A549 treated with Hydrocortisone at 1 μM for 4 hours (cell line): ENCODE measurements at places on chromosomes 4 and X. TPM values are rescaled to one million over a fixed set of nuclear protein-coding genes. Genes with fewer than 3 reads are reported as not detected.

CXCL13 gene
- not detected in 5 replicates for total RNA-seq

SYTL5 gene
- 0.27 to 0.35 TPM (median 0.32 TPM) in 5 replicates for total RNA-seq

ACE2 gene
- total RNA-seq = 0.05 to 0.06 TPM in 2 of 5 replicates, not detected in the others

MSX1 gene
- total RNA-seq = 5.3 to 8.9 TPM (median 8.6 TPM) in 5 replicates

POU3F4 gene
- not detected in 5 replicates for total RNA-seq

PCDH7 gene
- total RNA-seq = 0.07 to 0.31 TPM (median 0.08 TPM) in 5 replicates

GPRIN3 gene
- total RNA-seq = 1.2 to 2.5 TPM (median 2.2 TPM) in 5 replicates

NAP1L5 gene
- total RNA-seq = 2.0 to 2.4 TPM (median 2.3 TPM) in 5 replicates

F8A3 gene
- total RNA-seq = 0.53 to 1.2 TPM (median 0.91 TPM) in 5 replicates

TNMD gene
- total RNA-seq = not detected in 5 replicates

AMTN gene
- not detected in 5 replicates for total RNA-seq

NFXL1 gene
- 4.9 to 7.6 TPM (median 5.9 TPM) in 5 replicates for total RNA-seq

FAM90A26 gene
- total RNA-seq = not detected in 5 replicates

MTTP gene
- 0.09 TPM in 1 of 5 replicates, not detected in the others for total RNA-seq

MAGEA12 gene
- 0.09 to 0.22 TPM (median 0.14 TPM) in 5 replicates for total RNA-seq

CYP4V2 gene
- total RNA-seq = 2.7 to 3.8 TPM (median 3.0 TPM) in 5 replicates

JAKMIP1 gene
- total RNA-seq = 0.05 TPM in 1 of 5 replicates, not detected in the others

ARMCX1 gene
- 0.22 to 0.61 TPM (median 0.48 TPM) in 5 replicates for total RNA-seq

POF1B gene
- total RNA-seq = 2.0 to 2.9 TPM (median 2.3 TPM) in 5 replicates

CT45A3 gene
- total RNA-seq = 0.26 TPM in 1 of 5 replicates, not detected in the others

LEF1 gene
- 0.08 to 0.24 TPM (median 0.16 TPM) in 4 of 5 replicates, not detected in the other for total RNA-seq

UGT2B17 gene
- total RNA-seq = not detected in 5 replicates

DMP1 gene
- total RNA-seq = not detected in 5 replicates

ATP2B3 gene
- total RNA-seq = 0.05 to 0.31 TPM (median 0.12 TPM) in 5 replicates

HELT gene
- not detected in 5 replicates for total RNA-seq

IQCM gene
- total RNA-seq = not detected in 5 replicates

TEX13C gene
- not detected in 5 replicates for total RNA-seq

HDAC6 gene
- total RNA-seq = 25.3 to 30.4 TPM (median 28.9 TPM) in 5 replicates

ANKRD50 gene
- 3.4 to 7.5 TPM (median 5.6 TPM) in 5 replicates for total RNA-seq

BRCC3 gene
- 23.9 to 31.6 TPM (median 26.7 TPM) in 5 replicates for total RNA-seq

MAGEA1 gene
- total RNA-seq = 0.05 to 0.09 TPM (median 0.06 TPM) in 4 of 5 replicates, not detected in the other

PABPC1L2B gene
- not detected in 5 replicates for total RNA-seq

SH2D1A gene
- total RNA-seq = not detected in 5 replicates

AMBN gene
- not detected in 5 replicates for total RNA-seq

RPS6KA6 gene
- 4.5 to 7.1 TPM (median 5.5 TPM) in 5 replicates for total RNA-seq

BRS3 gene
- total RNA-seq = not detected in 5 replicates

USP26 gene
- not detected in 5 replicates for total RNA-seq

NXF2B gene
- 0.09 TPM in 1 of 5 replicates, not detected in the others for total RNA-seq

MTNR1A gene
- 0.33 to 0.60 TPM (median 0.43 TPM) in 5 replicates for total RNA-seq

HSD17B13 gene
- 0.05 to 0.08 TPM in 2 of 5 replicates, not detected in the others for total RNA-seq

MAP7D2 gene
- 5.2 to 6.7 TPM (median 5.9 TPM) in 5 replicates for total RNA-seq

VAMP7 gene
- total RNA-seq = 26.0 to 36.0 TPM (median 31.3 TPM) in 5 replicates

USO1 gene
- total RNA-seq = 18.8 to 31.8 TPM (median 23.2 TPM) in 5 replicates

PABPC5 gene
- total RNA-seq = 0.03 TPM in 1 of 5 replicates, not detected in the others

DCAF4L1 gene
- 0.08 to 0.14 TPM (median 0.10 TPM) in 5 replicates for total RNA-seq

POU4F2 gene
- total RNA-seq = not detected in 5 replicates

MAGEB1 gene
- total RNA-seq = not detected in 5 replicates

DUSP9 gene
- total RNA-seq = 1.0 to 1.6 TPM (median 1.5 TPM) in 5 replicates

RHOXF1 gene
- total RNA-seq = not detected in 5 replicates

ESX1 gene
- 0.06 to 0.08 TPM in 2 of 5 replicates, not detected in the others for total RNA-seq

IGSF1 gene
- 0.28 to 0.37 TPM (median 0.30 TPM) in 5 replicates for total RNA-seq

GAGE12D gene
- not detected in 5 replicates for total RNA-seq
